A549 treated with ZK216348 at 1 μM for 4 hours (cell line): ENCODE measurements at places on chromosomes 5 and 9. TPM values are rescaled to one million over a fixed set of nuclear protein-coding genes. Genes with fewer than 3 reads are reported as not detected.

Gene INSL6
- not detected in 5 replicates for total RNA-seq

Gene PCDHA7
- 0.06 to 0.21 TPM (median 0.13 TPM) in 5 replicates for total RNA-seq

Gene SOX30
- not detected in 5 replicates for total RNA-seq

Gene SPATA9
- not detected in 5 replicates for total RNA-seq

Gene ERCC8
- total RNA-seq = 11.9 to 15.7 TPM (median 13.0 TPM) in 5 replicates

Gene SERINC5
- 4.6 to 7.6 TPM (median 6.6 TPM) in 5 replicates for total RNA-seq

Gene TIMD4
- 0.85 to 1.7 TPM (median 1.4 TPM) in 5 replicates for total RNA-seq

Gene KCNT1
- not detected in 5 replicates for total RNA-seq

Gene PCAT7
- total RNA-seq = 0.41 to 1.1 TPM (median 0.94 TPM) in 5 replicates

Gene PCDHB5
- 1.2 to 2.1 TPM (median 1.4 TPM) in 5 replicates for total RNA-seq

Gene POU5F2
- 0.04 TPM in 1 of 5 replicates, not detected in the others for total RNA-seq

Gene SOWAHA
- total RNA-seq = 0.06 to 0.12 TPM (median 0.11 TPM) in 5 replicates

Gene TAF11L8
- not detected in 5 replicates for total RNA-seq

Gene FGF18
- total RNA-seq = 0.75 to 1.2 TPM (median 0.80 TPM) in 5 replicates

Gene ZFP2
- not detected in 5 replicates for total RNA-seq

Gene CD72
- 0.11 to 0.41 TPM (median 0.18 TPM) in 4 of 5 replicates, not detected in the other for total RNA-seq

Gene ADAMTS12
- total RNA-seq = 6.3 to 7.7 TPM (median 6.8 TPM) in 5 replicates

Gene RMND5B
- total RNA-seq = 18.6 to 33.5 TPM (median 32.3 TPM) in 5 replicates

Gene FOXD4L3
- 0.25 TPM in 1 of 5 replicates, not detected in the others for total RNA-seq

Gene THBS4
- total RNA-seq = 0.14 to 0.19 TPM in 2 of 5 replicates, not detected in the others
